ENCODE measurements at places on chromosomes 2 and 18. TPM values are rescaled to one million over a fixed set of nuclear protein-coding genes. Genes with fewer than 3 reads are reported as not detected.

MYO7B gene
- not detected for total RNA-seq

GRCh38 chr2:33216508-33217182, 259.8 kb upstream of the RASGRP3 start:
- no peak overlapping the region for H3K4me3 ChIP-seq
- H3K4me1 ChIP-seq: no peaks in the 10 kb centered on the region
- no peak for DNase-seq
- no peaks in the 10 kb centered on the region for H3K36me3 ChIP-seq
- H3K27ac ChIP-seq: no peak overlapping the region

GRCh38 chr2:119225926-119226325, 2.3 kb downstream of the STEAP3 start:
- no peaks in the 10 kb centered on the region for H3K36me3 ChIP-seq
- no peaks in the 10 kb centered on the region for H3K4me1 ChIP-seq
- H3K27ac ChIP-seq: no peak overlapping the region

SLC16A14 gene
- 0.14 TPM for total RNA-seq

DNA sequence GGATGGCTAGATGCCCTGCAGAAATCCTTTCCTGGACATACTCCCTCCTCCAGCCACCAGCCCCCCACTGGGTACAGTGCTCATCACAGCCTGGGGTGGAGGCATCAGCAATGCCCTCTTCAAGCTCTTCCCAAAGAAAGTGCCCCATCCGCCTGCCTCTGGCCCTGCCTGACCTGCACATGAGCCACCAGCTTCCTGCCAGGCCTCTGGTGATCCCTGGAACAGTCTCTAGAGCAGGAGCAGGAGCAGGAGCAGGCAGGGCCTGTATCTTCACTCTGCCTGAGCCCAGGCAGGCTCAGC, 54.1 kb upstream of the CAB39 start:
- no peaks in the 10 kb centered on the region for H3K36me3 ChIP-seq
- H3K4me1 ChIP-seq: peaks cover 86% of the 10 kb centered on the region
- H3K27ac ChIP-seq: peak overlapping the region; percentile 54

MEX3C gene
- total RNA-seq: 60.9 TPM

DNA sequence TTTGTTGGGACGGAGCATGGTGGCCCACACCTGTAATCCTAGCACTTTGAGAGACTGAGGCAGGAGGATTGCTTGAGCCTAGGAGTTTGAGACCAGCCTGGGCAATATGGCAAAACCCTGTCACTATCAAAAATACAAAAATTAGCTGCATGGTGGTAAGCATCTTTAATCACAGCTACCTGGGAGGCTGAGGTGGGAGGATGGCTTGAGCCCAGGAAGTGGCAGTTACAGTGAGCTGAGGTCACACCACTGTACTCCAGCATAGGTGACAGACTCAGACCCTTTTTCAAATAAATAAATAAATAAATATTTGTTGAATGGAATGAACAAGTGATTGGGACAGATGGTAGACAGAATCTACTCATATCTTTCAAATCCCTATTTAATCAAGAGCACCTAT, 5.7 kb upstream of the ITPRIPL1 start:
- peaks cover 63% of the 10 kb centered on the region for H3K4me1 ChIP-seq
- no peaks in the 10 kb centered on the region for H3K36me3 ChIP-seq
- H3K4me3 ChIP-seq: no peak overlapping the region
- peak overlapping the region; percentile 20 for H3K27ac ChIP-seq
